ENCODE measurements at places on chromosomes 2 and 18.

DNA sequence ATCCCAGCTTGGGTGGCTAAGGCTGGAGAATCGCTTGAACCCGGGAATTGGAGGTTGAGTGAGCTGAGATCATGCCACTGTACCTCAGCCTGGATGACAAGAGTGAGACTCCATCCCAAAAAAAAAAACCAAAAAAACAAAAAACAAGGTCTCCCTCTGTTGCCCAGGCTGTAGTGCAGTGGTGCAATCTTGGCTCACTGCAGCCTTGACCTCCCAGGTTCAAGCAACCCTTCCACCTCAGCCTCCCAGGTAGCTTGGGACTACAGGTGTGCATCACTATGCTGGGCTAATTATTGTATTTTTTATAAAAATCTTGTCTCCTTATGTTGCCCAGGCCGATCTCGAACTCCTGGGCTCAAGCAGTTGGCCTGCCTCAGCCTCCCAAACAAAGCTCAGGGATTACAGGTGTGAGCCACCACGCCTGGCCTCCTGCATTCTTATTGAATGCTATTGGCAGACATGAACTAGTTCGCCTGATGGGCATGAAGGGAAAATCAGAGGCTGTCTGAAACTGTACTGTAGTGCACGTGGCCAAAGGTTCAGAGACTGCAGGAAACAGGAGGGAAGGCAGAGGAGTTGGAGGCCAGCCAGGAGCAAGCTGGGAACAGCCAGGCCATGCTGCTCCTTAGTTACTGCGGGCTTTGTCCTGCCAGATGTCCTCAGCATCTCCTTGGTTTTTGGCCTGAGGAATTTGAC lies 16.0 kb upstream of the ASXL2 start:
- DNase-seq, result no peak

DNA sequence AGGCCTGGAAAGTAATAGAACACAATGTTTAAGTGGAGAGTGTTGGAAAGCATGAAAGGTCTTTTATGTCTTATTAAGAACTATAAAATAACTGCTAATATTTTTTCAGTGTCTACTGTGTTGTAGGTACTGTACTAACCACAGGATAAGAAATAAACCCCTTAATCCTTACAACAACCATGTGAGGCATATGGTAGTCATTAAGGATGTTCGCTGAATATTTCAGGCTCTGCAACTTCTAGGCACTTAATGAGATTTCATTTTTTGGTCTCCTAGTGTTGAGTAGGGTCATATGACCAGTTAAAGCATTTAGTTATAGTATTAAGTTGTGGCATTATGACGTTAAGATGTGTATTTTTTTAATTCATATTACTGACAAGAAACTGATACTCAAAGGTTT lies 346.6 kb upstream of the KCNH7 start:
- DNase-seq, result no peak

- no peak for DNase-seq
Observed at GRCh38 chr2:238694922-238695321, 153.0 kb upstream of the TWIST2 start.

DNA sequence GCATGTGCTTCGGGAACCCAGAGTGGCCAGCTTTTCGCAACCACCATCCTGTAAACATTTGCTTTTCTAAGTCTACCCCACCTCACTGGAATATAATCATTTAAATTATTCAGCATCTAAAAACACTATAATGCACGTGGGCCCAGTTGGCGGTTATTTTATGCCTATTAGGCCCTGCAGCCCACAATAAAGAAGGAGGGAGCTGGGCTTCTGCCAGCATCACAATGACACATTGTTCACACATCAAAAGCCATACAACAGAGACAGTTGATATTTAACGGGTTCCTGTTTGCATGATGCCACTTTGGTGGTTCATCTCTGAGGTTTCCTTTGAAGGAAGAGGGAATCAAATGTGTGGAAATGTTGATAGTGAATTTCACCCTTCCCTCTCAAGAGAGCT lies 916.0 kb upstream of the CELF4 start:
- DNase-seq, result no peak

GRCh38 chr2:208252716-208253492 lies 2.0 kb downstream of the IDH1 start:
- no peak for DNase-seq

DNA sequence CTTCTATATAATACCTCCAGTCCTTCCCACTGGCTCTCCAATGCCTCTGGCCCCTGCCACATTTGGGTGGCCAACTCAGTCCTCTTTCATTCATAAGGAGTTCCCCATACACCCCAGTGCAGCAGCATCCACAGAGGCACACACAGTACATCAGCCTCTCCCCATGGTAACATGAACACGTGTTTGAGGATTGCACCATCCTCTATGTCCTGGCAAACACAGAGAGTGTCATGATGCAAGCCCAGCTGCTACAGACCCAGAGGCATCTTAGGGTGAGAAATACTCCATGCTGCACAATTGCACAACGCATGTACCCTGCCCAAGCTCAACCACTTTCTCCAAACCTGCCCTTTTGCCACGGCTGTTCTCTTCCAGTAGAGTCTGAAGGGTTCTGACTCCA lies 11.5 kb downstream of the IGFBP5 start:
- DNase-seq, result no peak

DNA sequence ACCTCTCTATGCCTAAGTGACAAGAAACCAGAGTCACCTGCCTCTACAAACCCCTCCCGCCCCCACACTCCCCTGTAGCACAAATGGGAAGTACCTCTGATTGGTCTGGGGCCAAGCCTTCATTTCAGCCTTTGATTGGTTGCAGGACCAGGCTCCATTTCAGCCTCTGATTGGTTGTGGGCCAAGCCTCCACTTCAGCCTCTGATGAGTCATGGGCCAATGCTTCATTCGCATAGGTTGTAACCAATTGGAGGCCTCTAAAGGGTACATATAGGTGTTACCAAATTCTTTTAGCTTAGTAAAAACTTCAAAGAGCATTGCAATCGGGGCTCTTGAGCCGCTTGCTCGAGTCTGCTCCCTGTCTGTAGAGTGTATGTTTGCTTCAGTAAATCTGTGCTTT lies 25.0 kb downstream of the CCDC102B start:
- DNase-seq, result no peak

DNA sequence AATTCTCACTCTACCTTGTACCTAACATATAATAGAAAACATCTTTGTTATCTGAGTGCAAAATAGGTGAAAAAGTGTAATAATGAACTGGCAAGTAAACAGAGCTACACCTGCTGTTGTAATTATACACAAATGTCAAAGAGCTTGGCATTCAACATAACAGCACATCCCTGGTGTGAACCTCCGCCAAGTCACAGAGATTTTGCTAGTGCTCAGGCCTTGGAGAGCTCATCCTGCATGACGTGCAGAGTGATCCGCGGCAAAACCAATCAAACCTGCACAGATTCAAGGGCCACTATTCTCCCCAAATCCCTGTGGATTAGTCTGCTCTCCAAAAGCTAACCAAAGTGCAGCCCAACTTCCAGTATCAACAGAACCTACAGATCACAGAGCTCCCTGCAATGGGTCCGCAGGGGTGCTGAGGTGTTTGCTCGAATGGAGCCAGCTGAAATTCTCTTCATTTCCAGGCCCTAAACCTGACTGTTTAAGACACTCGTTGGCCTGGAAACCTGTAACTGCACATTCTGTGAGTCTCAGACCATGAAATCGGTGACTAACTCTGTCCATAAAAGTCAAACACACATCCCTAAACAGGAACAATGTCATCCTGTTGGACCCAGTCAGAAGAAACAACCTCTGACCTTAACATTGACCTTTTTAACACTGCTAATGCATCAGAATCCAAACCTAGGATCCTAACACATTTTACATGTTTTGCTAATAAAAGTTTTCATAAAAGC lies 111.8 kb downstream of the EPB41L3 start:
- no peak for DNase-seq

DNA sequence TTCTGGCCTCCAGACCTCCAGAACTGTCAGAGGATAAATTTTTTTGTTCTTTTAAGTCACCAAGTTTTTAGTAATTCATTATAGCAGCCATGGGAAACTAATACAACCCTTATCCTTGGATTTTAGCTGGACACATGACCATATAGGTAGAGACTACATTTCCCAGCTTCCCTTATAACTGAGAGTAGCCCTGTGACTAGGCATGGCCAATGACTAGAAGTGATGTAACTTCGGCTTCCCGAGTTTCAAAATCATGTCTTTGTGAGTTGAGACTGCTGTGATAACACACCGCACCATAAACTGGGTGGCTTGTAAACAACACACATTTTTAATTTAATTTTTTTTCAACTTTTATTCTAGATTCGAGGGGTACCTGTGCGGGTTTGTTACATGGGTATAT lies 134.0 kb upstream of the SERTAD2 start:
- no peak for DNase-seq

DNA sequence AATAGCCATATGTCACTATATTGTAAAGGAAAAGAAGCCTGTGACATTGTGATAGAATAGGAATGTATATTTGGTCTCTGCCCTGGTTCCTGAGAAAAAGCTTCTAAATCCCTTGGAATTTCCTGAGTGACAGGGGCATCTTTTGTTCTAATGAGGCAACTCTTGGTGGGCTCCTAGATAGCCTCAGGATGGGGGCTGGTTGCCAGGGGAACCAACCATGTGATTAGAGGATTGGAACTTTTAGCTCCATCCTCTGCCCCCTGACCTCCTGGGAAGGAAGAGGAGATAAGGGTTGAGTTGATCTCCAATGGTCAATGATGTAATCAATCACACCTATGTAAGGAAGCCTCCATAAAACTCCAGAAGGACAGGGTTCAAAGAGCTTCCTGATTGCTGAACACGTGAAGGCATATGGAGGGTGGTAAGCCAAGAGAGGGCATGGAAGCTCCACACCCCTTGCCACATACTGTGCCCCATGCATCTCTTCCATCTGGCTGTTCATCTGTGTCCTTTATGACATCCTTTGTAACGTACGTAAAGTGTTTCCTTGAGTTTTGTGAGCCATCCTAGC lies 2.9 kb upstream of the ME2 start:
- no peak for DNase-seq

- DNase-seq, result no peak
Observed at GRCh38 chr2:25809646-25810045, 68.6 kb downstream of the ASXL2 start.

- DNase-seq, result peak; percentile 85
Observed at GRCh38 chr2:235779444-235779896, 285.6 kb downstream of the AGAP1 start.

GRCh38 chr2:62149708-62150107 lies 46.2 kb upstream of the B3GNT2 start:
- DNase-seq, result no peak

DNA sequence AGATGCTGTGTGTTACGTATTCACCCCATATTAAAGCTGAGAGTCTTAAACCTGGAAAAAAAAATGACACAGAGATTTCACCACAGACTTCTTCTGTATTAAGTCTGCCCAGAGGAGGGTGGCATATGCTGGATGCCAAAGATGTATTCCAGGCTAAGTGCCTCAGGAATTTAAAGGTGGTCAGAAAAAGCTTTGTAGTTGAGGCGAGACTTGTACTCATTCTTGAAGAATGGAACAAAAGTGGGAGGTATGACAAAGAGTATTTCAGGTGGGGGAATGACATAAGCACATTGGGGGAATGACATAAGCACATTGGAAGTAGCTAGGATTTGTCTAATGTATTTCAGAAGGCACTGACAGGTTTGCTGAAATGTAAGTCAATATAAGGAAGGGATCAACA lies 98.6 kb downstream of the BABAM2 start:
- no peak for DNase-seq

GRCh38 chr2:143121079-143121478 lies 8.1 kb upstream of the ARHGAP15 start:
- no peak for DNase-seq
